Stimulated activated CD4-positive, alpha-beta T cell treated with anti-CD3 and anti-CD28 coated beads, Interleukin-1b, Interleukin-23, amount 100 ng/mL, for 24 hours (primary cell): ENCODE measurements at places on chromosomes 3 and 15.

GRCh38 chr15:99571299-99571698 lies 5.5 kb downstream of the MEF2A start:
- no peak for DNase-seq

DNA sequence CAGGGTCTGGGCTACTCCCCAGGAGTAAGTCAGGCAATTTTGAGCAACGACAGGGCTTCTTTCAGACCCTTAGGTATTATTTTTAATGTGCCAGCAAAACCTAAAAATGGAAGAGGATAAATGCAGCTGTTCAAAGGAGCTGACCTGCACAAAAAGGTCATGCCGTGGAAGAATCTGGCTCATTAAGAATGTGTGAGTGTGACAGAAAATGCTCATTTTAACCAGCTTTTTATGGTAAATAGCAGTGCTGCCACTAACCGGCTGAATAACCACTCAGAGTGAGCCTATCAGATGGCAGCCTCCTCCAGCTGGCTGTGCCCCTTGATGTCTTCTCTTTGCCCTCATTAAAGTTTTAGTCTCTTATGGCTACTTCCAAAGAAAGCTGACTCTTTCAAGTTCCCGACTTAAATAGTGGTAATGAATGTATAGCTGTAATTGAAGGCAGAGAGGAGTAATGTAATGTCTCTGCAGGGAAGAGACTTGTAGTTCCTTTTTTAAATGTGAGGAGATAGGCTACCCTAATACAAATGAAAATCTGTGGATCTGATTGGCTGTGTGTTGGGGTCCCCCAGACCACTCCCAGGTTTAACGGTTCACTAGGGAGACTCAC lies 9.5 kb upstream of the FSTL1 start:
- no peak for DNase-seq

DNA sequence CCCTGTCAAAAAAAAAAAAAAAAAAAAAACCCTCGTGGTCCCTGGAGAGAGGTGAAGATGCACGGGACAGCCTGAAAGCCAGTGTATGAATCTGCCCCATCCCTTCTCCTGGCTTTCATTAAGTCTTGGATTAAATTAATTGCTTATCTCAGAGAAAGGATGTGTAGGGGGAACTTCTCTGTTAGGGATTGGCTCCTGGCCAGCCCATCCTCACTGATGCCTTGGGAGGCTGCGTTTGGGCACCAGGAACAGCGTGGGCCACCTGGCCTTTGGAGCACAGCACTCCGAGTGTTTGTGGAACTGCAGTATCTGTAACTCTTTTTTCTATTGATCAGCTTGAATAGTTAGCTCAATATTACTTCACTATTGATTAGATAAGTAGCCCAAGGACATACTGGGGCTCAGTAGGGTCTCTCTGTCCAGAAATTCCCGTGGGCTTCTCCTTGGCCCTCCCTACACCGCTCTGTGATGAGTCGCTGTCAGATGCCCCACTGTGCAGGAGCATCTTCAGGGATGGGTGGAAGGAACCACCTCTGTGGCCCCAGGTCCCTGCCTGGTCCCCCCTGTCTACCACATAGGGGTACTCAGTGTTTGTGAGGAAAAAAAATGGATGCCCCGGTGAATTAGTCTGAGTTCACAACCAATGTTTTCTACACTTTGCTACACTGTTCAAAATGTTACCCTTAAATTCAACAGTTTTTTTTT lies 2.0 kb downstream of the PXYLP1 start:
- no peak for DNase-seq

DNA sequence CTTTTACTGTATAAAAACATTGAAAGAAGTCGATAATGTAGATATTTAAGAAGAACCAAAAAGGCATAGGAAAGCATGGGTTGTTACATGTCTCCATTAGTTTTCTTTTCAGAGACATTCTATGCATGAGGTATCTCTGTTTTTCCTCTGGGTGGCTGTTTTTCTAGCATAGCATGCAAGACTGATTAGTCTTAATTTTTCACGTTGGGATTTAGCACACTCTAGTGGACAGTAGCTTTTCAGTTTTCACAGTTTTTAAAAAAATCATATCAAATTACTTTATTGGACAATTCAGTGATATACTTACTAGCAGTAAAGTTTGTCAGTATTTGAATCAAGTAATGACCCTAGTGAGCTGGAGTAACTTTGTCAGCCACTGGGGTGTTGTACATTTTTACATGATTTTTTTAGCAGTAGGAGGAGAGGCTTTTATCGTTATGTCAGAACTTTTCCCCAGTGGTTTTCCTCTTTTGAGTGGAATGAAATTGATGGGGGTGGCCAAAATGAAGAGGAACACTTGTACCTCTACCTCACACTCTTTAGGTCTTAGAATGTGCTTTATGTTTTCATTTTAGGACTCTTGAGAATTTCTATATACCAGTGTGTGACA lies 57.2 kb downstream of the SEC22A start:
- no peak for DNase-seq

DNA sequence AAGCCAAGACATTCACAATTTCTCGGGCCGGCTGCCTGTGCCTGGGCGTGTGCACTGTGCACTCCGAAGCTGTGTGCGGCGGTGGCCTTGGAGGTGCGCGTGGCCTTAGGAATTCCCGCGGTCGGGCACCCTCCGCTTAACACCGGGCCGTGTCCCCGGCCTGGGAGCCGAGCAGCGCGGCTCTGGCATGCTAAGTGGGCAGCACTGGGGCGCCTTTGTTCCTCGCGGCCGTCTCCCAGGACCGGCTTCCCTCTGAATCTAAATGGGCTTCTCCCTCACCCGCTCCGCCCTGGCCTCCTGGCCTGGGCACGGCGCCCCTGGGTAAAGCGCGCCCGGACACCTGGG lies 498 bp upstream of the ARNT2 start:
- no peak for DNase-seq
